ENCODE measurements at places on chromosomes 7 and 10. TPM values are rescaled to one million over a fixed set of nuclear protein-coding genes. Genes with fewer than 3 reads are reported as not detected.

Gene FAM107B
- total RNA-seq, result 23.7 TPM

Gene MEOX2
- 142 TPM for total RNA-seq

Gene TAS2R39
- not detected for total RNA-seq

Gene LBX1
- total RNA-seq, result not detected

Gene KLF14
- 1.1 TPM for total RNA-seq

Gene AGAP4
- total RNA-seq, result 30.5 TPM

DNA sequence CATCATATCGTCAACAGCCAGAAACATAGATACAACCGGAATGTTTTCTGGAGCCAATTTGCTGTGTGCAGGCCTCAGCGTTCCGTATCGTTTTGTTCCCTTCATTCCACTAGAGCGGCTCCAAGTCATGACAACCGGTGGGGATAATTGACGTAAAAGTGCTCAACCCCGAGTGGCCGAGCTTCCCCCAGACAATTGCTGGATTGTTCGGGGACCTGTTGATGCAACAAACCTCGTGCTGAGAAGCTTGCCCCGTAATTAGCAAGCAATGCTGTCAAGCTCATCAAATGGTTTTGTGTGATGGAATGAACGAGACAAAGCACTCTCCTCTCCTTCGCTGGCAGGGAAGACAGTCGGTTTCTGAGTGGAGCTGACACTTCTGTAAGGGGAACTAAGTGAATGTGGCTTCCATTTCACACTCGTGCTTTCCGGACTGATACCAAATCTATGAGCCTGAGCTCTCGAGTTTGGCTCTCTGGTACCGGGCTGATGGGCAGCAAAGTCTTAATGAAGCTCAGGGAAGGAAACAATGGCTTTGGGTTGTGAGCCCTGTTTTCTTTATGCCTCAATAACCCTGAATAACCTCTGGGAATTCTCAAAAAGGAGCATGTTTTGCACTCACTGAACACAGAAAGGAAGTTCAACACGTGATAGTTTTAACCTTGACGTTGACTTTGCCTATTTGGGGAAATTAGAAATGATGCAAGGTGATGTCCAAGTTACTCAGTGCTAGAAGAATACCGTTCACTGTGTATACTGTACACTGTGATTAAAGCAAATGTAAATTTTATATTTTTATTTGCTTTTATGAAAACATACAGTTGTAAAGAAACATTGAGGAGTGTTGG, 220.5 kb downstream of the BAMBI start:
- DNase-seq, result no peak

GRCh38 chr7:92749327-92749755, 87.0 kb downstream of the CDK6 start:
- no peak for DNase-seq

DNA sequence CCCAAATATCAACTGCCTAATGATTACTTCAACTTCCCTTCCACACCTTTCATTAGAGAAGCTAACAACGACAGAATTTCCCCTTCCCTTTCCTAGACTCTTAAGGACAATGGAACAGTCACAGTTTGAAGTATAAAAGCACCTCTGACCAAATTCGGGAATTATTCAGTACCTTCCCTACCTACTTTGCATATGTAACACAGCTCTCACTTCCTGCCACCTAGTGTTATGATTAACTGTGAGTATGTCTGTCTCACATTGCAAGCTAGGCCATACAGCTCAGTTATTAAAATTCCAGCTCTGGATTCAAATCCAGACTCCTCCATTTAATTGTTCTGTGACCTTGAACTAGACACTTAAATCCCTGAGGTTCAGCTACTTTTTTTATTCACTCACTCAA, 44.8 kb upstream of the HPSE2 start:
- no peak for DNase-seq

DNA sequence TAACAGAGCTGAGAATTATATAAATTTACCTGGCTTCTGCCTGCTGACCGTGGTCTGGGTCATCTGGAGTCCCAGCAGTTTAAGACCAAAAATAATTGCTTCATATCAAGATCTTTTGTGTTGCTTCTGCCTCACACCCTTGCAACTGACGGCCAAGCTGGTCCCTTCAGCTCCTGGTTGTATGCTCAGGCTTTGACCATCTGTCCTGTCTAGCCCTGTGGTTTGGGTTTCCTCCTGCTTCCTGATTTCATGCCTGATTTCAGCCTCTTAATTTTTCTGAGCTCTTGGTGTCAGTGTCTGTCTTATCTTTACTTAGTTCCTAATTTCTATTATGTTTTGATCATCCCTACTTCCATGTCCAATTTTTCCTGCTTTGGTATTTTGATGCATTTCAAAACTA, 87.9 kb upstream of the PLXDC2 start:
- DNase-seq, result no peak

GRCh38 chr7:22250390-22250789, 106.6 kb downstream of the RAPGEF5 start:
- DNase-seq, result no peak

DNA sequence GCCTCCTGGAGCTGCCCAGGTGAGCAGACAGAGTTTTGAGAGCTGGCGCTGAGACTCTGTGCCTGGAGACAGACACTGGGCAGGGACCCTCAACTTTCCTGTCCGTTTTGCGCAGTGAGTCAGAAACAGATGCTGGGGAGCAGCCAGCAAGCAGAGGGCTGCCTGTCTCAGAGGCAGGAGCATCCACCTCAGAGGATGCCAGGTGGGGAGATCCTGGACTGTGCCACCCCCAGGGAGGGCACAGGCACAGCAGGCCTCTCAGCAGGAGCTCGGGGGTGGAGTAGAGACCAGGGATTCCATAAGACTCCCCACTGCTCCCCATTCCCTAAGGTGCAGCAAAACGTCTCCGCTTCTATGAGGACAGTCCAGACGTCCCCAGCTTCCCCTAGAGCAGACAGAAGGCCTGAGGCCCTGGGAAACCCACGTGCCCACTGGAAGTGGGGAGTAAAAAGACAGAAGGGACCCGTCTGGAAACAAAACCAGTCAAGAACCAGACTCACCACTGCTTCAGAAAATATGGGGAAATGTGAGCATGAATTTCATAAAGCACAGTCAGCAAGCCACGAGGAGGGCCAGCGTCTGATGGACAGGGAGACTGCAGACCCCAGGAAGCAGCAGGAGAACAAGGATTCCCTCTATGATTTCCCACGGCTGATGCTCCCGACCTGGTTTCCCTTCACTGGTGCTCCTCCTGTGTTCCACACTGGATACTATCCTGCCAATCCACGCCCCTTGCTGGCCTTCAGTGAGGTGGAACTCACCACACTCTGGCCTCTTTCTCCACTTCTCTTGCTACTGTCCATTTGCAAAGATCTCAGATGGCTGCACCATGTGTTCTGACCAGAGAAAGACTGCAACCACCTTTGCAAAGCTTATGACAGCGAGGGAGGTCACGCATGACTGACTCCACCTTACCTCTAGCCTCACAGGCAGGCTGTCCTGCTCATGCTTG, 151.3 kb upstream of the FAM20C start:
- DNase-seq, result peak; percentile 38

GRCh38 chr10:79069325-79070080, 737 bp downstream of the ZMIZ1 start:
- peak; percentile 75 for DNase-seq

DNA sequence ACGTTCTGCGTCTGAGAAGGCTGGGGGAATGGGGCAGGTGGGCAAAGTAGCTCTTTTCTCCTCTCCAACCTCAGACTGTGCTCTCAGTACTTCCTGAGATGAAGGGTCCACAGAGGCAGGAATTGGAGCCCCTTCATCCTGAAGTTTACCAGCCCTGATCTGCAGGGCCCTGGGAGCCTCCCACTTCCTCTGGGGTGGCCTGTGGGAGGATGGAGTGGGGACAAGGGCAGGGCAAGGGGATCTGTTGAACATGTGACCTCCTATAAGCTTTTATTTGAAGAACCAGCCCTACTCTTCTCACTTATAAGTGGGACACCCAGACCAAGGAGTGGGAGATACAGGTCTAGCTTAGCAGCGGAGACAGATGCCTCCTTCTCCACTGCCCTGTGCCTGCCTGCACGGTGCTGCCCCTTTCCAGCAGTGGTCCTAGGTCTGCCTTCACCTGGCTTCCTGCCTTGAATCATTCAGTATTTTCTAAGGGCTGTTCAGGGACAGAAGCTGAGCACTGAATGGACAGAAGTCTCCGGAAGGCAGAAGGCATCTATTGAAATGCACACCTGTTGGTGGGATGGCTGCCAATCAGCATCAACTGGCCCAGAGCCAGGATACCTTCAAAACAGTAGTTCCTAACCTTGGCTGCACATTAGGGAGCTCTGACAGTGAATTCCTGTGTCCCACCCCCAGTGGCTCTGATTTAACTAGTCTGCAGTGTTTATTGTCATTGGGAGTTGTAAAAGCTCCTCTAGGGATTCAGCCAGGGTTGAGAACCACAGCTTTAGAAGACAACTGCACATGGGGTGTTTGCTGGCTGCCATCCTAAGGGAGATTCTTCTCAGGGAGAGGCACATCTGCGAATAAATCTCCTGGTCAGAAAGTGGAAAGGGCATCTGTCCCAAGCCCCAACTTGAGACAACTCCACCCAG, 2.7 kb upstream of the ARHGAP22 start:
- DNase-seq, result no peak

GRCh38 chr10:64708884-64709681, 1187.9 kb downstream of the REEP3 start:
- no peak for DNase-seq

DNA sequence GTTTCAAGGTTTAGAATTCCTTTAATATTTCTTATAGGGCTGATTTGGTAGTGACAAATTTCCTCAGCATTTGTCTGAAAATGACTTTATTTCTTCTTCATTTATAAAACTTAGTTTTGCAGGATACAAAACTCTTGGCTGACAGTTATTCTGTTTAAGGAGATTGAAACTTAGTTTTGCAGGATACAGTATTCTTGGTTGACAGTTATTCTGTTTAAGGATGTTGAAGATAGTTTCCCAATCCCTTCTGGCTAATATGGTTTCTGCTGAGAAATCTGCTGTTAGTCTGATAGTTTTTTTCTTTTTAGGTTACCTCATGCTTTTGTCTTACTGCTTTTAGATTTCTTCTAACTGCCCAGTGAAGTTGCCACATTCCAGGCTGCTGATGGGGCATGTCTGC, 186.8 kb downstream of the ITGB1 start:
- DNase-seq, result no peak

DNA sequence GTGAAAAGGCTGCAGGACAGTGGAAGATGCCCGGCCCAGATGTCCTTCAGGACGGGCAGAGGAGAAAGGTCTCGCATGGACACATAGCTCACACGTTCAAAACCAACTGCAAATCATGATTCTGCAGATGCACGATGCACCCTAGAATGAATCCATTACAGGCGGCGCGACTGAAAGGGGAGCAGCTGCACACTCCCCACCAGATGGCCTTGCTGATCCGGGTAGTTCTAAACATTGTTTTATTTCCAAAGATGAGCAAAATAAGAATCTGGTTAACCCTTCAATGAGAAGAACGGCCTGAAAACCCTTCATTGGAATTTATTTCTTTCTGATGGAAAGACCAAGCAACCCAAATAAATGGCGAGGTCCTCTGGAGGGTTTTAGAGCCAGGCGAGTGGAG, 33.8 kb downstream of the CHST15 start:
- DNase-seq, result no peak

DNA sequence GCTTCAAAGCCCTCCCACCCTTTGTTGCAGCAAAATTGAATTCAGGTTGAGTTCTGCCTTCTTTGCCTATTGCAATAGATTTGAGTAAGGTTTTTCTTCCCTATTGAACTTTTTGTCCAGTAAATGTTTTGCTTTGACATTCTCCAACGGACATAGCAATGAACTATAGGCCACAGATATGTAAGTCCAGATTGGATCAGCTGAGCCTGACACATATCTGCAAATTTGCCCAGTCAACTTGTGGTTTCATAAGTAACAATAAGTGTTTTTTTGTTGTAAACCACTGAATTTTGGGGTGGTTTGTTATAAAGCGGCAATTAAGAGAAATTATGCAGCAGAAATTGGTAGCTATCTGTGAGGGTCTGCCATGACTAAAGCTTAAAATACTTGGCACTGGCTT, 332.1 kb upstream of the SORCS1 start:
- no peak for DNase-seq

DNA sequence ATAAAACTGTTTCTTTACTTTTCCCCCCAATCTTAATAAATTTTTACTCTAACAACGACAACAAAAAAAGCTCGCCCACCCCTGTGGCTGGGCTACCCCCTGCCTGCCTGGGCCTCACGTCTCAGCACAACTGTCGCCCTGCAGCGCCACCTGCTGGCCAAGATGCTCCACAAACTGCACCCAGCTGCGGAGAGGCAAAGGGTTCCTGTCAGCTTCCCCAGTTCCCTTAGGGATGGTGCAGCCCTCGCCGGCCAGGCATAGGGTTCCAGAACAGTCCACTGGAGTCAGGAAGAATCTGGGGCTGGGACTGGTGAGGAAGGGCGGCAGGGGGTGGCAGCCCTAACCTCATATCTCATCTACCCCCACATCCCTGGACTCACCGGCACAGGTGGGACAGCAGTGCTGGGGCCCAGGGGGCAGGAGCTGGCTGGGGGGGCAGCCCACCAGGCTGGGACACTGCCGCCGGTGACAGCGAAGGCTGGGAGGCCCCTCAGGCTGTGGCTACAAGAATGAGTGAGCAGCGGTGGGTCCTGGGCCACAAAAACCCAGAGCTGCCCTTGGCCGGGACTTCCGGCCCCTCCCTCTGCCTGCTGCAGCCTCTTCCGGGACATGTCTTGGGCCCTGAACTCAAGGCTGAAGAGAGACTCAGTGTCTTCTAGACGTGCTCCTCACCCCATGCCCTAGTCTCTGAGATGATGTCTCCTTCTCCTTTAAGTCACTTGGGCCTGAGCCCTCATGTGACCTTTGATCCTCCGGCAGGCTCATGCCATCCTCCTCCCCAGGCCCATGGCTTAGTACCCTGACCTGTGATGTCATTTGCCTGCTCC, 21.2 kb downstream of the ATP6V1F start:
- peak; percentile 93 for DNase-seq

GRCh38 chr7:153514032-153514431, 538.2 kb upstream of the DPP6 start:
- no peak for DNase-seq

DNA sequence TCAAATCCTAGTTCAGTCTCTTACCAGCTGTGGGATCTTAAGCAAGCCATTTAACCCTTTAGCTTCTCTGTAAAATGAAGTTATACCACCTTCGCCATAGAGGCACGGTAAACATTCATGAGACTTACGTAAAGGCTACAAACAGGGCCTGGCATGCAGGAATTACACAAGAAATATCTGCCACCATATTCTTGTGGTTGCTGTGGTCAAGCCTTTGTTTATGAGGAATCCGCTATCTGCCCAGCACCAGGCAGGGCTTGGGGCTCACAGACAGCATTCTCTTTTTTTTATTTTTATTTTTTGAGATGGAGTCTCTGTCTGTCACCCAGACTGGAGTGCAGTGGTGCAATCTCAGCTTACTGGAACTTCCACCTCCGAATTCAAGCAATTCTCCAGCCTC, 9.9 kb downstream of the AIFM2 start:
- DNase-seq, result no peak

DNA sequence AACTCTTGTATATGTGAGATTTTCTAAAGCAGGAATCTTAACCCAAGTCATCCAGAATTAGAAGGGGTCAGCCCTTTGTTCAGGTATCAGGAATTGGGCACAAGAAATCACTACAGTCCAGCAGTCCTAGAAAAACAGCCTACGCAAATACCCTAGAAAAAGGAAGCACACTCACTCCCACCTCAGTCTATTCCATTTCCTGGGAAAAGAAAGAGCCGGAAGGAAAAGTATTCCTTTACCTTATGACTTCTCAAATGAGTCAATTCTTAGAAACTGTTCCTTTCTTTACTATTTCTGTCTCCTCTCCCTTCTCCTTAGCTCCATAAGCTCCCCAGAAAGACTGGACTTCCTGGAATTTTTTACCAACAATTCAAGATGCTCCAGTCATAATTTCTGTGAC, 62.7 kb downstream of the DNAJC12 start:
- no peak for DNase-seq

GRCh38 chr10:23643111-23643780, 204.4 kb downstream of the OTUD1 start:
- DNase-seq, result no peak

GRCh38 chr10:24901686-24902399, 50.6 kb downstream of the PRTFDC1 start:
- no peak for DNase-seq

Measured in sciatic nerve (tissue), 2 donors.